ENCODE measurements at places on chromosomes 1 and 21.
A peak's percentile ranks its signal among the peaks of the same experiment; 100 is the strongest.

DNA sequence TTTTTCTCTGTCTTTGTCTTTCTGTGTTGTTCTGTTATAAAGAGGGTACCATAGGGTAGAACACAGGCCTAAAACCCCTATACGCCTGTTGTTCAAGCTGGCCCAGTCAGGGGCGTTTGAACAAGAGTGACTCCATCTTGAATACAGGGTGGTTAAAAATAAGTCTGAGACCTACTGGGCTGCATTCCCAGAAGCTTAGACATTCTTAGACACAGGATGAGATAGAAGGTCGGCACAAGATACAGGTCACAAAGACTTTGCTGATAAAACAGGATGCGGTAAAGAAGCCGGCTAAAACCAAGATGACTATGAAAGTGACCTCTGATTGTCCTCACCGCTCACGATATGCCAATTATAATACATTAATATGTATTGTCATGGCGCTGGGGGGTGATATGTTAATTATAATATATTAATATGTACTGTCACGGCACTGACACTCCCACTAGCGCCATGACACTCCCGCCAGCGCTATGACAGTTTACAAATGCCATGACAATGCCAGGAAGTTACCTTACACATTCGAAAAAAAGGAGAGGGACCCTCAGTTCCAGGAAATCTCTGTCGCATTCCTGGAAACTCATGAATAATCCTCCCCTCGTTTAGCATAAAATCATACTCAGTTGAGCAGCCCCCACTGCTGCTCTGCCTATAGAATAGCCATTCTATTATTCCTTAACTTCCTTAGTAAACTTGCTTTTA is 58.5 kb upstream of the KLHDC7A start:
- no peak for DNase-seq

GRCh38 chr1:221903594-221903993 is 161.7 kb upstream of the DUSP10 start:
- no peak for DNase-seq

- no peak for DNase-seq
Measured at GRCh38 chr1:199020904-199021303, 382.1 kb downstream of the PTPRC start.

GRCh38 chr1:76418531-76418930 is 344.0 kb downstream of the ST6GALNAC3 start:
- DNase-seq, result no peak

DNA sequence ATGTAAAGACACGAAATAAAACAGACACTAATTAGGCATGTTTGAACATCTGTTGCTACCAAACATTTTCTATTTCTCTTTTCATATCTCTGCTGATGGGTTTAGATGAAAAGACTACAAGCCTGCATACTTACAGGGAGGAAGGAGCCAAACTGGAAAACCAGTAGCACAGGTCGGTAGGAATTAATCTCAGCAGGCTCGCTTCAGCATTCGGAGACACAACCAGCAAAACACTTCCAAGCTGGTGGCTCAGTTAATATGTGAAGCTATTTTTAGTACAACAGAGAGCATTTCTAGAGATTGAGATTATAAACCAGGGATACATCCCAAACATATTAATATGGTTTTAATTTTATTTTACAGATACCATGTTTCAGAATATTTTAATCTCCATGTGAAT is 300.9 kb upstream of the GREM2 start:
- no peak for DNase-seq

- no peak for DNase-seq
Measured at GRCh38 chr1:44220755-44221154, 7.5 kb downstream of the DMAP1 start.

DNA sequence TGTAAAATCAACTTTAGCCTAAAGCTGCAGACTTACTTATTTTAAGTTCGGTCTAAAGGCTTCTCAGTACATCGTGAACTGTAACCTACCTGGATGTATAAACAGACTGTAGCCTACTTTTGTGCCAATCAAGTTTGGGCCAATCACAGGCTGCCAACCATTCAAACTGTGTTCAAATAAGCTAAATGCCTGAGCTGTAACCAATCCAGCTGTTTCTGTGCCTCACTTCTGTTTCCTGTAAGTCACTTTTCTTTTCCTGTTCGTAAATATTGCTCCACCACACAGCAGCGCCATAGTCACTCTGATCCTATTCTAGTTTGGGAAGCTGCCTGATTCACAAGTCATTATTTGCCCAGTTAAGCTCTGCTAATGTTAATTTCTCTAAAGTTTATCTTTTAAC is 37.5 kb upstream of the SLAMF9 start:
- peak; percentile 5 for DNase-seq

DNA sequence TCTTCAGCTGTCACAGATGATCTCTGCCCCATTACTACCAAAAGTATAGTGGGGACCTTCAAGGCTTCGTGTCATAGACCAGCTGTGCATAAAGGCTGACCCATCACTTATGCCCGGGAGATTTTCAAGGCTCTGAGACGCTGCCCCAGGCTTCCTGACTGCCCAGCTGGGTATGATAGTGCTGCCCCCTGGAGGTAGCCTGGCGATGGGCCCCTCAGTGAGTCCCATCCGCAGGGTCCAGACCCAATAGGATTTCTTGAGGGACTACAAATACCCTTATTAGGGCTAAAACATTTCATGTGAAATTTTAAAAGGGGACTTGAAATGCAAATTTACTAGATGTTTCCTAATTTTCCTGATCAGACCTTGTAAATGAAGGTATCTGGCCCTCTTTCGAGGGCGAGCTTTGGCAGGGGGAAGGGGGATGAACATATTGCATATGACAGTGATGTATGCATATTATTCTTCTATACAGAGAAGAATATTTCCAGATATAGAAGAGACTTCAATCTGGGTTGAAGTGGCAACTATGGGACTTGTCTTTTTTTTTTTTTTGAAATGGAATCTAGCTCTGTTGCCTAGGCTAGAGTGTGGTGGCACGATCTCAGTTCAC is 11.7 kb upstream of the FCMR start:
- no peak for DNase-seq

DNA sequence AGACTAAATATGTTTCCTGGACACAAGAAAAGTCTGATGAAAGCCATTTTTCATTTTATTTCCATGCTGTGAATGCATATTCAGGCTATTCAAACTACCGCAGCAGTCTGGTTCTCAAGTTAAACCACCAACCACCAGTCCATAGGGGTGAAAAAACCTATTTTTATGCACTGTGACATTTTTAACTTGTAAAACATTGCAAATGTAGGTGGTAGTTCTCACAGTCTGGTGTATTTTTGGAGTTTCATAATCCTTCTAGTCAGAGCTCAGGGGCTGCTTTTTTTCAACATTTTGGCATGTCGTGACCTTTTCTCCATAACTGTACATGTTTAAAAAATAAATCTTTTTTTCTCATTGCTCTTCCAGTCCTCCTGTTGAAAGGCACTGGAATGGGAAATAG is 907.6 kb upstream of the ADGRL2 start:
- no peak for DNase-seq

DNA sequence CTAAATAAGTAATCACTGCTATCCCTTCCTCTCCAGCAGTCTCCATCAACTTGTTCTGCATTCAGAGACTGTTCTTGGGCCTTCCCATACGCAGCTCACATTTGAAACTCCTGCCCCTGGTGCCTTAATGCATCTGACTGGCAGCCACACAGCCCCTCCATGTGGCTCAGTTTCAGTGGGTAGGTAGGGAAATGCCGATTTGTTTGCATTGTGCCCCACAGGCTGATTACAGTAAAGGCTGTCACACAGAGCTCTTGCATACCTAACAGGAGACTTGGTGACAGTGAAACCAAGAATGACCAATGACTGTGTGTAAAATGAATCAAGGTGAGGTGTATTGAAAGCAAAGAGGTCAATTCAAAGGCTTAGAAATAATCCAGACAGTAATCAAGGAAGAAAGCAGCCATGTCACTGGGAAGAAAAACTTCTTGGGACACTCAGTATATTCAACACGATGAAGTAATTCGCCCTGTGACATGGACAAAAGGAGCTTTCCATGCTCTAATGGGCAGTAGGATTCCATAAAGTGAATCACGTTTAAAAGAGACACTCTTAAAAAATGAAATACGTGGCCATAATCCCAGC is 12.7 kb upstream of the B3GALNT2 start:
- no peak for DNase-seq

- DNase-seq, result no peak
Measured at GRCh38 chr1:109804660-109805059, 40.9 kb upstream of the EPS8L3 start.

GRCh38 chr1:209256766-209257350 is 326.7 kb upstream of the CAMK1G start:
- DNase-seq, result no peak

DNA sequence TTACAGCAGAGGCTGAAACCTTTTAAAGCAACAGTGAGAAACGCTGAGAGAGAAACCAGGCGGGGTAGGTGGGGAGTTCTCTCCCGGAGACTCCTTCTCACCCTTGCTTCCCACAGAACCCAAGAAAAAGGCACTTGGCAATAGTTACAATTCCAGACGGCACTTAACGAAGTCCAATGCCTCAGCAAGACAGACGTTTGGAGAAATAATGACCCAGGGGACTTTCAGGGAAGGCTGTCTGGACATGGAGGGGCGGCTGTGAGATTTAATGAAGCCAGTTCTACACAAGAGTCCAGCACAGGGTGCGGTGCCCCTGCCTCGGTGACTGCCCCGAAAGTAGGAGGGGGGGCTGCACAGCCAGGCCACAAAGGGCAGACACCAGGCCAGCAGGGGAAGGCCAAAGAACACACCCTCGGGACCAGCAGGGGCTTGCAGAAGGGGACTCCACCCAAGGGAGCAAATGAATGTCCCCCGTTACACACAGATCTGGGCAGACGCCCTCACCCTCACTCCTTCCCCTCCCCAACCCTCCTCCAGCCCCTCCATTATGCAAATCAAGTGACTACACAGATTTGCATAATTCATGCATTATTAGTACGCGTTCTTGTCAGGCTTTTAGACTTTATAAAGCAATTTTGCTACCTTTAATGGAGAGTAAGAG is 26.3 kb downstream of the KCNN3 start:
- DNase-seq, result no peak

Measured in GM12864 (cell line).